ENCODE measurements at places on chromosomes 3 and 15.

- no peak for DNase-seq
These were observed 42.4 kb downstream of the PCCB start for GRCh38 chr3:136292500-136292899.

- peak; percentile 49 for DNase-seq
These were observed at the start of gene ADPRH for GRCh38 chr3:119579366-119580066. TSS of gene ADPRH (plus strand) at chr3:119579492. CDS start at chr3:119582170, 2,678 bp downstream.

GRCh38 chr3:72288955-72289691, 504.2 kb upstream of the PROK2 start:
- peak; percentile 35 for DNase-seq

GRCh38 chr3:33577173-33577572, 137.0 kb upstream of the UBP1 start:
- no peak for DNase-seq
